ENCODE measurements at places on chromosomes 2 and 18.

- peak; percentile 65 for DNase-seq
Measured at GRCh38 chr2:38442643-38443541, 65.8 kb upstream of the ATL2 start.

DNA sequence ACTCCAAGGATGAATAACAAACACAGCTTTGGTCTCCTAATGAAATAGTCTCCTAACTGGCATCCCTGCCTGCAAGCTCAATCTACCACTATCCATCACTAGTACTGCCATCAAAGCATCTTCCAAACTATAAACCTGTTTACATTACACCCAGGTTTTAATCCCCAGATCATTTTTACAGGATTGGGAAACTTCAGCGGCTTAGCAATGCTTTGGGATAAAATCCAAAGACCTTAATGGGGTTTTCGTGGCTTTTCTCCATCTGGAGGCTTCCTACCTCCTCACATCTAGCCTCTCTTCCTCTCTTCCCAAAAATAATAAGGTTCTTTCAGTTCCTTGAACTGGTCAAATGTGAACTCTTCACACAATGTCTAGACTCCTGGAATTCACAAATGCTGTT, 92.2 kb upstream of the SETBP1 start:
- no peak for DNase-seq

DNA sequence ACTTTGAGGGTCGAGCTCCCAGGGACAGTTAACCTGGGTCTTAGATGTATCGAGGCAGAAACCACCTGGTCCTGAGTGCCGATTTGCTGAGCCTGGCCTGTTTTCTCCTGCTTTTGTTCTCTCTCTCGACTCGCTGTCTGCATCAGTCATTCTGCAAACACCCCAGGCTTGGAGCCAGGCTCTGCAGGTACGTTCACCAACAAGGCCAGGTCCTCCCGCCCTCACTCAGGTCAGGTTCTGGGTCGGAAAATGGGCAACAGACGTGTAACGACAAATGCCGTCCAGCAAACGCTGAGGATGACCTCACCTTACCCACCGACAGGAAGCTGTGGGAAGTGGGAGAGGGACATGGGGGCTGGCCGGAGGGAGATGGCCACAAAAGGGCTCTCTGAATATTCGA, 57.7 kb upstream of the PXDN start:
- DNase-seq = no peak

DNA sequence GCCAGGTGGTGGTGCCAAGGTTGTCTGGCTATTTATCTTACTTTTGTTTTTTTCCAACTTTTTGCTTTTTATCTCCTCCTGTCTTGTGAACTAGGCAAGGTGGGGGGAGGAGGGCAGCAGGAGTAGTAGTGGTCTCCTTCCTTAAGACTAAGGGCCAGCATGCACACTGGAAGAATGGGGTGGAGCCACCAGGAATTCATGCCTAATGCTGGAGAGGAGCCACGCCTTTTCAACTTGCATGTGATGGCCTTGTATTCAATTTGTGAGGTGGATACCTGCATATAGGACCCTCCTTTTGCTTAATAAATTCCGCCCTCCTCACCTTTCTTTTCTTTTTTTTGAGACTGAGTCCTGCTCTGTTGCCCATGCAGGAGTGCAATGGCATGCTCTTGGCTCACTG, 37.6 kb upstream of the CLASP1 start:
- no peak for DNase-seq

DNA sequence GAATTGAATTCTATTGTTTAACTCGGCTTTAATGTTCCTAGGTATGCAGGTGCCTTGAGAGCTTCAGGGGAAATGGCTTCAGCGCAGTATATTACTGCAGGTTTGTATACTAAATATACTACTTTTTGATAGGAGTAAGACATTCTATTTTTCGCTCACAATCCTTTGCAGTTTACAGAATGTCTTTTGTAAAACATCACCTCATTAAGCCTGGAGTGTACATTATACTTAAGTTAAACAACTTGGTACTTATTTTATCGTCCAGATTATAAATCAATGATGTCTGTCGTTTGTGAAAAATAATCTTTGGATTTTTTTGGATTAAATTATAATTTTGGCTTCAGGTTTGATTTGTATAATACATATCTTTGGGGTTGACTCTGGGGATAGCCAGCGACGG, 34.4 kb downstream of the USP14 start:
- DNase-seq = no peak

- no peak for DNase-seq
Measured at GRCh38 chr2:159139216-159139933, 147.1 kb downstream of the WDSUB1 start.

DNA sequence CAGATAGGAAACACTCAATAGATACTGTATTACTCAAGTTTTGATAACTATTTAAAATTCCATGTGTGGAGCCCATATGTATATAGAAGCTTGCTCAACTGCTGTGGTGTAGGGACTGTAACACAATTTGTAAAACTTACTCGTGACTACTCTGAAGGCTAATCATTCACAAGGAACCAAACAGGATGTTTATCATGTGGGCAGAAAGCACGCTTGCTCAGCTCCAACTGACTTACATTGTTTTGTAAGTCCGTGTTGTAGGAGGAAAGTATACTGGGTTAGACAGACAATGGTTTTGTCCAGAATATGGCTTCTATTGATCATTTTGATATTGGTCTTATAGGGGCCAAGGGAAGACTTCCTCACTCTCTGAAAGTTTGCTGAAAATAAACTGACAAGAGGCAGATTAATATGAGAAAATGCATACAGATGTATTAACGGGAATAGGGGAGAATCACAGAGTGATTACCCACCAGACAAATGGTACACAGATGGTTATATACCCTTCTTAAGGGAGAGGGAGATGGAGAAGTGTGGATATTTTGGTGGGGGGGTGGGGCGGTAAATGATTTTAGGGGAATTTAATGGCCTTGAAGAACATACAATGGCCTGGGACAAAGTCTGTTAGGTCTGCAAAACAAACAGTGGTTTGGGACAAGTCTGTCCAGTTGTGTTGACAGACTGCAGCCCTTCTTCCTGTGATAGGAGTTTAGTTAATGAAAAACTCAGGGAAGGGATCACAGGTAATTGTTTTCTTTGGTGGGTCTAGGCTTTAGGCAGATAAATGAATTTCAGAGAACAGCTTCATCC, 259.3 kb upstream of the SP5 start:
- DNase-seq = no peak

- no peak for DNase-seq
Measured at GRCh38 chr2:2564300-2565078, 233.4 kb upstream of the MYT1L start.

- no peak for DNase-seq
Measured at GRCh38 chr2:143088388-143088787, 40.8 kb upstream of the ARHGAP15 start.

- no peak for DNase-seq
Measured at GRCh38 chr18:50602466-50602865, 42.6 kb downstream of the MAPK4 start.

- no peak for DNase-seq
Measured at GRCh38 chr2:232588680-232589585, 38.4 kb downstream of the EIF4E2 start.

DNA sequence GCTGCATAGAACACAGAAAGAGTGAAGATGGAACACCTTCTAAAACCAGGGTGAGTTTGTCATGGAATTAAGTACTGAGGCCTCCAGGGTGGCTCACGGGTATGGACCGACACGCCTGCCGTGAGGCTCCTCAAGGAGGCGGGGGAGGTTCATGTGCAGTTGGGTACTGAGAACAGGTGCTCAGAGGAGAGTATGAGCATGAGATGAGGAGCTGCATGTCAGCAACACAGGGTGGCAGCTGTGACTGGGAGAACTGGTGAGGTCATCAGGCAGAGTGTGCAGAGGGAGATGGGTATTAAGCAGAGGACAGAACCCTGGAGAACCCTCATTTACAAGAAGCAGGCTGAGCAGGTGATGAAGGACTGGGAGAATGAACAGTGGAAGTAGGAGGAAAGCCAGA, 63.2 kb upstream of the KLHL29 start:
- DNase-seq = no peak

DNA sequence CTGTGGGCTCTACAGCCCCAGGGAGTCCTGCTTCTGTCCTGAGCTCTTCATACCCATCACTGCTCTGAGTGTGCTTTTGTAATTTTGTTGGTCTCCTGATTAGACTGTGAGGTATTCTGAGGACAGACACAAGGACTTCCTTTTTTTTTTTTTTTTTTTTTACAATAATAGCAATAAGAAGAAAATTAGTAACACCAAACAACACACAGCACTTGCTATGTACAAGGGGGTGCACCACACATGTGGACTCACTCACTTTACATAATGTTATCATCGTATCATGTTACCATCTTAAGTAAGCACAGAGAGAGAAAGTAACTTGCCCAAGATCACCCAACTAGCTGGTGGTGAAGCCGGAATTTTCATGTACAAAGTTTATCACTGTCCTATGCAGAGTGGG, 34.6 kb downstream of the MBP start:
- no peak for DNase-seq

- DNase-seq = no peak
Measured at GRCh38 chr2:97792416-97792815, 79.0 kb downstream of the ZAP70 start.

GRCh38 chr18:10239103-10239502, 215.3 kb upstream of the APCDD1 start:
- DNase-seq = no peak

GRCh38 chr18:23459530-23459921, 6.4 kb downstream of the RIOK3 start:
- DNase-seq = no peak

DNA sequence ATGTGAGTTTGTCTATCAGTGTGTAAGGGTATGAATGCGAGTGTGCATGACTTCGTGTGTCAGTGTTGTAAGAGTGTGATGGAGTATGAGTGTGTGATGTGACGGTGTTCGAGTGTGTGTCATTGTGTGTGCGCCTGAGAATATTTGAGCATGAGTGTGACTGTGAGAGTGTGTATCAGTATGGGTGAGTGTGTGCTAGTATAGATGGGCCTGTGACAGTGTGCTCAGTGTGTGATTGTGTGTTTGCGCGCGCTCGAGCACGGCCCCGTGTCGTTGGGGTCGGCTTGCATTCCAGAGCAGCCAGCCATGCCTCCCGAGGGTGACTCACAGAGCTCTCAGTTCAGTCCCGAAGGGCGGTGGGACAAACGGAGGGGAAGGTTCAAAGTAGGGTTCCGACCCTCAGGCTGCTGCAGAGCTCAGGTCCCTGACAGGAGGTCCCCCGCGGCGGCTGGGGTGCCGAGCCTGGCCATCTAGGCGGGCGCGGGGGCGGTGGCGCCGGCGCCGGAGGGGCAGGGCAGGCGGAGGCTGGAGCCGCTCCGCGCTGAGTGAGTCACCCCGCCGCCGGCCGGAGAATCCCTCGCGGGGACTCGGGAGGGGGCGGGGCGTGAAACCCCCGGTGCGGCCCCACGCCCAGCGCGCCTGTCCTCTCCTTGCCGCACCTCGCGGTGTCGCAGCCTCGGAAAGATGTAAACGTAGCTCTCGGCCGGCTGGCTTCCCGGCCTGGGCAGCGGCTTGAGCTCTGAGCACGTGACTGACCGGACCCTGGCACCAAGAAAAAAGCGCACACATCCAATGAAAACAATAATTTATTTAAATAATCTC, 3.8 kb downstream of the DLX2 start:
- no peak for DNase-seq

DNA sequence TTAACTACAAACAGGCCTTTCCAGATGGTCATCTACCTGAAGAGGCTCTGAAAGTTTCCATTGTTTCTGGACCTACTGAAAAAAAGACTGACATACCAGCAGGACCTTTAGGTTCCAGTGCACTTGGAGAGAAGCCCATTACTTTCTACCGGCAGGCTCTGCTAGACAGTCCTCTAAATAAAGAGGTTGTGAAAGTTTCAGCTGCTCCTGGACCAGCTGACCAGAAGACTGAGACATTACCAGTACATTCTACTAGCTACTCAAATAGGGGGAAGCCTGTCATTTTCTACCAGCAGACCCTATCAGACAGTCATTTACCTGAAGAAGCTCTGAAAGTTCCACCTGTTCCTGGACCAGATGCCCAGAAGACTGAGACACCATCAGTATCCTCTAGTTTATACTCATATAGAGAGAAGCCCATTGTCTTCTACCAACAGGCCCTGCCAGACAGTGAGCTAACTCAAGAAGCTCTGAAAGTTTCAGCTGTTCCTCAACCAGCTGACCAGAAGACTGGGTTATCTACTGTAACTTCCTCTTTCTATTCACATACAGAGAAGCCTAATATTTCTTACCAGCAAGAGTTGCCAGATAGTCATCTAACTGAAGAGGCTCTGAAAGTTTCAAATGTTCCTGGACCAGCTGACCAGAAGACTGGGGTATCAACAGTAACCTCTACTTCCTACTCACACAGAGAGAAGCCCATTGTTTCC, 65.8 kb downstream of the ALMS1 start:
- no peak for DNase-seq

- no peak for DNase-seq
Measured at GRCh38 chr2:136171223-136171622, 53.3 kb upstream of the CXCR4 start.

- DNase-seq = no peak
Measured at GRCh38 chr18:10258836-10259474, 195.5 kb upstream of the APCDD1 start.

- DNase-seq = no peak
Measured at GRCh38 chr2:138960191-138960590, 180.0 kb upstream of the NXPH2 start.

- no peak for DNase-seq
Measured at GRCh38 chr18:72456802-72457201, 87.3 kb downstream of the CBLN2 start.

GRCh38 chr18:3840766-3841165, 390.8 kb downstream of the TGIF1 start:
- no peak for DNase-seq

Measured in DMS 273 treated with DMSO at 0.1 percent for 48 hours (cell line).